Putamen (tissue), 1 donor: ENCODE measurements at places on chromosomes 7 and 10.

DNA sequence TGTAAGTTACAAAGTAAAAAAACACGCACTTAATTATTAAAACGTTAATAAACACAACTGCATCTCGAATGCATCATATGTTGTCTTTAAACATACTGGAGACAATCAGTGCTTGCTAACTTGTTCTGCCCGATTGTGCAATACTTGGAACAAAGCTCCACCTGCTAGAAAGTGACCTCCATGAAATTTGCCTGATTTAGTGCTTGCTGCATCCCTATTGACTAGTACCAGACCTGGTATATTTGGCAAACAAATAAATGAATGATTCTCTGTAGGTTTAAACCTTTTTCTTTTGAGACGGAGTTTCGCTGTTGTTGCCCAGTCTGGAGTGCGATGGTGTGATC lies 6.2 kb downstream of the BZW2 start:
- DNase-seq = no peak

DNA sequence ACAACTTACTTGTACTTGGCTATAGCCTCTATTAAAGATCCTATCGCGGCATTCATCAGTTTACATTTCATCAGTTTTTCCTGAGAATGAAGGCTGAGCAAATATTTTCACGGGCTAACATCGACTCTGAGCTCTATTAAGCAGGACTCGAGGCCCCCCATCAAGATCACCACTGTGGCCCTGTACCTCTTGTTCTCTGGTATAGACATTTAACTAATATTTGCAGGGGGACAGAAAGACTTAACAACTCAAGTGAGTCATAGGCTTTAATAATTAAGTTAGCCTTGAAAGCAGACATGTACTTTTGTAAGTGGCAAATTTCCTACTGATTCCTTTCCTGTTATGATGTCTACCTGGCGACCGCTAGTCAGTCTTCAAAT lies 45.4 kb downstream of the DOCK4 start:
- DNase-seq = no peak

- DNase-seq = no peak
Observed at GRCh38 chr7:137835486-137836112, 11.2 kb downstream of the DGKI start.

DNA sequence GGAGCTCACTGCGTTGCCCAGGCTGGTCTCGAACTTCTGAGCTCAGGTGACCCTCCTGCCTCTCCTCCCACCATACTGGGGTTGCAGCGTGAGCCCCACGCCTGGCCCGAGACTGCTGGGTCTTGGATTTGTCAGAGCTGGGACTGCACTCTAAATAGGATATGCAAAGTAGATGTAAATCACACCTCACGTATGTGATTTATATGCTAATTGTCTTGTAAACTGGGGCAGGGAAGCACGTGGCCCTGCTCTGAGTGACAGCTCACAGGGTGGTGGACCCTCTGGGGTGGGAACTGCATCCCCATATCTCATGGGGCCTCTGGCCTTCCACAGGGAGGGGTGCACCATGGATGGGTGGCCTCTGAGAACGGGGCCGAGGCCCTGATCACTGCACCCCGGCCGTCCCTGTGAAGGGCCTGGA lies 34.1 kb downstream of the GET4 start:
- DNase-seq = no peak

DNA sequence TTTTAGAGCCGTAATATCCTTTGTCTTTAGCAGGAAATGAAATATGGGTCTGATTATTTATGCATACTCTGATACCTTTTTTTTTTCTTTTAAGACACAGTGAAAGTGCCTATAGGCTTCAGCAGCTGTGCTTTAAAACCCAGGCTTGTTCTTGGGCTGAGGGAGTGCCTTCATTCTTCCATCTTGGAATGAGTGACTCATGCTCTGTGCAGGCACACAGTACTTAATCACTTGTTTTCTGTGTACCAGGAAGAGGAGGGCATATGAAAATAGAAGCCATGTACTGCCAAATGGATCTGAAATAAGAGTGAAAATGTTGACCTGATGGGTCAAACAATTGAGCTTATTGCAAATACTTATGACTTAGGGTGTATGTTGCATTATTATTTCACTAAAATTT lies 12.0 kb downstream of the INPP5F start:
- no peak for DNase-seq

- no peak for DNase-seq
Observed at GRCh38 chr7:44750921-44751571, 2.4 kb downstream of the ZMIZ2 start.

DNA sequence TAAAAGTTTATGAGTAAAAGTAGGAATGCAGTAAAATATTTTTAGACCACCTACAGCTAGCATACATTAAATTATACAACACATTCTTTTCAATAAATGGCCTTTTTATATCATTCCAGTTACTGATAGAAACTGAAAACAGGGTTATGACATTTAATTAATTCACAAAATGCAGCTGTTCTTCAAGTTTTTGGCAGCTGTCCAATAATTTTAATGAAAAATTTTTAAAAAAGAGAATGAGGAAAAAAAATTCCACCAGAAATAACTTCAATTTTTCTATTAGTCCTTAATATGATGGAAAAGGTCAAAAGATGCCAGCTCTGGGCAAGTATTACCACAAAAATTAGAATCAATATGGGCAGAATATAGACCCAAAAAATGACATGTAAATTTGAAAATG lies 11.9 kb upstream of the LRRC72 start:
- no peak for DNase-seq

DNA sequence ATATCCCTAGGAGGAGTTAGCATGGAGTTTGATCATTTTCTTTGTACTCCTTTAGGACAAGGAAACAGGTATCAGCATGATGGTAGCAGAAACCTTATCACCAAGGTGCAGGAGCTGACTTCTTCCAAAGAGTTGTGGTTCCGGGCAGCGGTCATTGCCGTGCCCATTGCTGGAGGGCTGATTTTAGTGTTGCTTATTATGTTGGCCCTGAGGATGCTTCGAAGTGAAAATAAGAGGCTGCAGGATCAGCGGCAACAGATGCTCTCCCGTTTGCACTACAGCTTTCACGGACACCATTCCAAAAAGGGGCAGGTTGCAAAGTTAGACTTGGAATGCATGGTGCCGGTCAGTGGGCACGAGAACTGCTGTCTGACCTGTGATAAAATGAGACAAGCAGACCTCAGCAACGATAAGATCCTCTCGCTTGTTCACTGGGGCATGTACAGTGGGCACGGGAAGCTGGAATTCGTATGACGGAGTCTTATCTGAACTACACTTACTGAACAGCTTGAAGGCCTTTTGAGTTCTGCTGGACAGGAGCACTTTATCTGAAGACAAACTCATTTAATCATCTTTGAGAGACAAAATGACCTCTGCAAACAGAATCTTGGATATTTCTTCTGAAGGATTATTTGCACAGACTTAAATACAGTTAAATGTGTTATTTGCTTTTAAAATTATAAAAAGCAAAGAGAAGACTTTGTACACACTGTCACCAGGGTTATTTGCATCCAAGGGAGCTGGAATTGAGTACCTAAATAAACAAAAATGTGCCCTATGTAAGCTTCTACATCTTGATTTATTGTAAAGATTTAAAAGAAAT lies 4.8 kb downstream of the BAMBI start:
- DNase-seq = no peak
